ENCODE measurements at places on chromosomes 4 and X.

- DNase-seq: no peak
These were observed 378.9 kb downstream of the KCNIP4 start for GRCh38 chr4:21569638-21570037.

DNA sequence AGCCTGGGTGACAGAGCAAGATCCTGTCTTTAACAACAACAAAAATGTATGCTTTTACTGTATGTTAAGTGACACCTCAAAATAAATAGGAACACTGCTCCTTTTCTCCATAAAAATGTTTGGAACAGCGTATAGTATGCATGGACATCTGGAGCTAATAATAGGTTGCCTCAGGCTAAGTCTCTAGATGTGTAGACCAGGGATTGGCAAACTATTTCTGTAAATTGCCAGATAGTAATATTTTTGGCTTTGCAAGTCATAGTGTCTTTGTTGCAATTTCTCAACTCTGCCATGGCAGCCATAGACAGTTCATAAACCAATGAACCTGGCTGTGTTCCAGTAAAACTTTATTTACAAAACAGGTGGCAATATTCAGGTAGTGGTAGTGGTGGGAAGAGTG, 76.6 kb upstream of the CBLL2 start:
- DNase-seq: peak; percentile 42

DNA sequence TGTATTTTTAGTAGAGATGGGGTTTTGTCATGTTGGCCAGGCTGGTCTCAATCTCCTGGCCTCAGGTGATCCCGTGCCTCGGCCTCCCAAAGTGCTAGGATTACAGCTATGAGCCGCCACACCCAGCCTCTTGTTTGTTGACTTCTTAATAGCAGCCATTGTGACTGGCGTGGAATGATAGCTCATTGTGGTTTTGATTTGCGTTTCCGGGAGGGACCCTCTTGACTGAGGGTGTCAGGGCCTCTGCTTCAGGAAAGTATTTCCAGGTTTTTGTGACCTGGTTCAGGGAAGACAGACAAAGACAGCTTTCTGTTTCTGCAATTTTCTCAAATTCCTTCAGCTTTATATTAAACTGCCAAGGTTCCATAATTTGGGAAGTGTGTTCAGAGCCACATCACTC, 15.1 kb downstream of the CSF2RA start:
- no peak for DNase-seq

DNA sequence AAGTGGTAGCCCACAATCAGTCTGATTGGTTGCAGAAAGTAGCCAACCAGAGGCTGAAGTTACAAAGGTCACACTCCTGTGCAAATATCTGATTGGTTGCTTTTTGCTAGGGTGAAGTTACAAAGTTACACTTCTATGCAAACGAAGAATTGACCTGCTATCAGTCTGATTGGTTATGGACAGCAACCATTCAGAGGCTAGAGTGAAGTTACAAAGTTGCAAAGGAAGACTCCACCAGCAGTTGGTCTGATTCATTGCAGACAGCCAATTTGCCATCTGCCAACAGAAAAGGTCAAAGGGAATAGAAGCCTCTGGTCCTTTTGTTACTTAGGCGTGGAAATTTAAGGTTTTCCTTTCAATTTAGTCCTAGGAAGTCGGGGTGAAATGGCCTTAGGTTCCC, 377.7 kb downstream of the PRDM5 start:
- DNase-seq: no peak

GRCh38 chr4:70793626-70794025, 46.1 kb downstream of the GRSF1 start:
- no peak for DNase-seq

- no peak for DNase-seq
These were observed 11.8 kb upstream of the PGK1 start for GRCh38 chrX:78092296-78092695.

DNA sequence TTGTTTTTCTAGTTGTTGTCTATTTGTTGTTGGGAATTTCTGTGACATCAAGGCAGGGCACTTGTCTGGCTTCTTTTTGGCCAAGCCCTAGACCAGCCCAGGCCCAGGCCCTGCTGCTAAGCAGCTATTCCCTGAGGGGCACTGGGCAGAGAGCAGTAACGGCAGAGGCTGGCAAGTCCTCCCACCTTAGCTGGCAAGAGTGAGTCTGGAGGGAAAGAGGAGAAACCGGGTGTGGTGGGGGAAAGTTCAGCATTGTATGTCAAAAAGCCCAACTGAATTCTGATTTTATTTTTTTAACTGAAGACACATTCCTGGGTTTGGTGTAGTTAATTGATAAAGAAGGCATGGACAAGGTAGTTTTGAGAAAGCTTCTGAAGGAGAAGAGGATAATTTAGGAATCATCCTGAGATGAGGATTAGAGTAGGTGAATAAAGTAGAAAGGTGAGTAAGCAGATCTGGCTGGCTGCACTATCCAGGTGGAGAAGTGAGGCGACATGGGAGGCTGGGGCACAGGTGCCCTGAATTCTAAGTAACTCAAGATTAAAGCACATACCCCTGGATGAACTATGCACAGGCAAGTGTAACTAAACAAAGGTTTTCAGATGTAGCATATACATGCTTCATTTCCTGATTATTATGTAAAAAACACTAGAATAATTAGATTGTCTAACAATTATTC, 57.4 kb downstream of the TAPT1 start:
- no peak for DNase-seq

GRCh38 chr4:137065311-137065710, 467.0 kb downstream of the PCDH18 start:
- no peak for DNase-seq

- no peak for DNase-seq
These were observed 62.0 kb upstream of the NAF1 start for GRCh38 chr4:163228648-163229047.

DNA sequence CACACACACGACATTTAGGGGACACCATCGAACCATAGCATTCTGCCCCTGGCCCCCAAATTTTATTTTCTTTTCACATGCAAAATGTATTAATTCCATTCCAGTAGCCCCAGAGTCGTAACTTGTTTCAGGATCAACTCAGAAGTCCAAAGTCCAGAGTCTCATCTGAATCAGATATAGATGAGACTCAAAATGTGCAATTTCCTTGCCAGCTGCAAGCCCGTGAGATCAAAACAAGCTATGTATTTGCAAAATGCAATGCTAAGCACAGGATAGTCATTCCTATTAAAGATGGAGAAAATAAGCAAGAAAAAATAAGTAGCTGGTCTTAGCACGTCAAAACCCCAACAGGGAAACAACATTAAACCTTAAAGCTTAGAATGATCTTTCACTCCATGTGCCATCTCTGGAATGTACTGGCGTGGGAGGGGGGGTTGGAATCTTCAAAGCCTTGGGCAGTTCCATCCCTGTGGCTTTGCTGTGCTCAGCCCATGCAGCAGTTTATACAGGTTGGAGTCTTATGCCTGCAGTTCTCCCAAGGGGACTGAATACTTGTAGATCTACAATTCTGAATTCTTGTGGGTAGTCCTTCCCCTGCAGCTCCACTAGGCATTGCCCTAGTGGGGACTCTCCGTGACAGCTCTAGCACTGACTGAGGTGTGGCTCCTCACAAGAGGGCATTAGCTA, 47.7 kb upstream of the SYTL5 start:
- peak; percentile 34 for DNase-seq

GRCh38 chr4:105061136-105061696, 85.5 kb upstream of the TET2 start:
- DNase-seq: no peak

DNA sequence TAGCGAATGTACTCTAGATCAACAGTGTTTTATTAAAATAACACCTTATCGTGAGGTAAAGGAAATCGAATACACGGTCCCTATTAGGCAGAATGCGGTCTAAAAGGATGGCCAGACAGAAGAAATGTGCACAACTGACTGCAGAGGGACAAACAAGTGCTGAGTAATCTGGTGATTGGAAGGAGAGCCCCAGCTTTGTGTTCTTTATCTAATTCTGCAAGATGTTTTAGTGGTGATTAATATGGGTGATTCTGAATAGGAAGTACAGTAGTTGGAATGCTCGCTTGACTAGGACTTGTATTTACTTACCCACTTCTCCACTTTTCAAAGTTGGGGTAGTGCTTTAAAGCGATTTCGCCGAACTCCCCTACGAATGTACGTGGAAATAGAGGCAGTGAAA, 1.2 kb downstream of the WDR44 start:
- DNase-seq: no peak

- DNase-seq: no peak
These were observed 100.2 kb downstream of the EGF start for GRCh38 chr4:110012917-110013316.

DNA sequence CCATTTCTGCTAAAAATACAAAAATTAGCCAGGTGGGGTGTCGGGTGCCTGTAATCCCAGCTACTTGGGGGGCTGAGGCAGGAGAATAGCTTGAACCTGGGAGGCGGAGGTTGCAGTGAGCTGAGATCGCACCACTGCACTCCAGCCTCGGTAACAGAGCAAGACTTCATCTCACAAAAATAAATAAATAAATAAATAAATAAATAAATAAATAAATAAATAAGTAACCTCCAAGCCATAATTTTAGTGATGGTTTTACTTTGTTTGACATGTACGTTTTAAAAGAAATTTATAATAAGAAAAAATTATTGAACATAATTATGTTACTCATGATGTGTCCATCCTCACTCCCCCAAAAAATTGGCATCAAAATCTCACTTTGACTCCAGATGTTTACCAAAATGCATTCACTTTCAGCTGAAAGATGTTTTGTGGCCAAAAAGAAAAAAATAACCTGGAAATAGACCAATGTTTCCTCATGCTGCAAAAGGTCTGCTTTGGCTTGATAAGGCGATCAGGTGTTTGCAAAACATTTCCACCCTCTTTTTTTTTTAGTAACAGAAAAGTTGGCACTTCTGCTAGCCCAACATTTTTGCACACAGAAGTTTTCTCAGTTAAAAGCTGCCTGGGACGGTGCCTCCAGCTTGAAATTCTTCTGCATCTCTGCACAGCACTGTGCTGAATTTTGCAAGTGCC, 42.2 kb upstream of the DHRSX start:
- DNase-seq: no peak

DNA sequence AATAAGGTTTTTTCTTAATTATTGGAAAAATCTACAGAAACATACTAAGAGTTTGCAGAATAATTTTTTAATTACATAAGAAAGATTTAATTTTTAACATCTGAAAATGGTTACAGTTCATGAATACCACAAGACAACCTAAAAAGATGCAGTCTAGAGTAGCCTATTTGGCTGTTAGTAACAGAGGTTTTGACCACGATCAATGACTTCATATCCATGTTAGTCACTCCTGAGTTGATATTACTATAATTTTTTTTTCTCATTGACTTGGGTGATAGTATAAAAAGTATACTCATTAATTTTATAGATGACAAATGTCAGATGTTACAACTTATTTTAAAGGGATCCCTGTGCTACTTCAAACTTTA, 272.5 kb downstream of the DCTD start:
- DNase-seq: peak; percentile 39

- DNase-seq: no peak
These were observed 34.8 kb upstream of the SPANXD start for GRCh38 chrX:141733371-141733770.

DNA sequence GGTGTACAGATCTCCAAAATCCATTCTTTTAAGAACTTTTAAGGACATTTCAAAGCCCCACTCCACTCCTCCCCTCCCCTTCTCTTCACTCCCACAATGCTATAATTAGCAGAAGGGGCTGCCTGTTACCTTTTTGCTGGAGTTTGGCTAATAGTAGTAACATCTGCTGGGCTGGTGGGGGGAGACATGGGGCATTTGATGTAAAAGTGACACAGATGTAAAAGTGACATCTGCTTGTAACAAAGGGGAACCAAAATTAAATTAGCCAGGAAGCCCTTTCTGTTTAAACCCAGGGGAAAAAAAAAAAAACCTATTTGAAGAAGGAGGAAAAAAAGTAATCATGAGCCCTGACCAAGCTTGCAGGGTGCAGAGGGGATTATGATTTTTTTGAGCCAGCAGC, 5.4 kb upstream of the PHOX2B start:
- DNase-seq: no peak

DNA sequence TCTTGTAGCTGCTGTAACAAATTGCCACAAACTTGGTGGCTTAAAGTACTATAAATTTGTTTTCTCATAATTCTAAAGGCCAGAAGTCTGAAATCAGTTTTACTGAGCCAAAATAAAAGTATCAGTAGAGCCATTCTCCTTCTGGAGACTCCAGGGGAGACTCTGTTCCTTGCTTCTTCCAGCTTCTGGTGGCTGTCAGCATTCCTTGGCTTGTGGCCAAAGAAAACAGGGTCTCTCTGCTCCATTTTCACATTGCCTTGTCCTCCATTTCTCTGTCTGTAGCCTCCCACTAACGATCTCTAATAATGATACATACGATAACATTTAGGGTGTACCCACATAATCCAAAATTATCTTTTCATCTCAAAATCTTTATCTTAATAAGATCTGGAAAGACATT, 200.4 kb downstream of the MAB21L2 start:
- no peak for DNase-seq

DNA sequence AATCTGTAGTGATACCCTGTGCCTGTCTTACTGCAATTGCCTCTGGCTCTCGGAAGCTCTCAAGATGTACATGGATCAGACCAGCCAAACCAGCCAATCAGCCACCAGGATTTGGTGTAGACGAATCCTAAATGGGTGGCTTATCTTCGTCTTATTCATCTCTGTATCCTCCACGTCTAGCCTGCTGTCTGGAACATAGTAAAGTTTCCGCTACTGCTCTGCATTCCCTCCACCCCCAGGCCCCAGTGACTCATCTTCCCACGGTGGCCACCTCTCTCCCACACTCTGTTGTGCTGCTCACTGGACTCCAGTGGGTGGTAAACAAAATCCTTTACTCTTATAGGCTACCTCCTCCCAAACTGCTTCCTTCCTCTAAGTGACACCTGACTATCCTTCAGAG, 37.8 kb downstream of the SEPTIN6 start:
- DNase-seq: no peak

DNA sequence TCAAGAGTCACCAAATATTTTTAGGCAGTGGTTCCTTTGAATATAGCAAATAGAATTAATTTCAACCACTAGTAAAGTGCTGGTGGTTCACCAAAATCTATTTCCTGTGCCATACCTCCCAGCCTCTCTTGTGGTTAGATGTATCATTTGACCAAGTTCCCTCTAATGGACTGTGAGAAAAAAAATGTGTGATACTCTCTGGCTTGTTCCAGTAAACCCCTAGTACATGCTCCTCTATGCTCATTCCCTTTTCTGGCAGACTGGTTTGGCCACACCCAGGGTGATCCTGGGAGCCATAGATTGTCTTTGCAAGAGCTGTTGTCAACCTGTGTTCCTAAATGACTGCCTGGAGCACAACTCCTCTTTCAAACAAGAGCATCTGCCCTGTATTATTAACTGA, 109.5 kb downstream of the FRAS1 start:
- DNase-seq: no peak

GRCh38 chrX:6885909-6886308, 261.6 kb upstream of the STS start:
- DNase-seq: no peak

DNA sequence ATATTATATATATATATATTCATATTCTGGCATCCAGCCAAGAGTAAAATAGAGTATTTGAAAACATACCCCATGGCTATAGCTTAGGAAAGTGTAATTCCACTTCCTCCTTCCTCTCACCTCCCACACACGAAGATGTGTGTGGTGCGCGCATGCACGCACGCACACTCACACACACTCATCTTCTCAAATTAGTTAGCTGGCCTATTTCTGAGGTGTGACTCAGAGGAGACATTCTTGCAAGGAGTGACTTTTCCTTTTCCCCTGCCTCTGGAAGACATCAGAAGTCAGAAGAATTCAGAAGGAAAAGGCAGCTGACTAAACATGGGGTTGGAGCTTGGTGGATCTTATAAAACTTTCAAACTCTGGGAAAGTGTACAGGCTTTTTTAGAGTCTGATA, 8.8 kb downstream of the ENPEP start:
- peak; percentile 82 for DNase-seq
